Glutamatergic neuron (in vitro differentiated cells): ENCODE measurements at places on chromosomes 2 and 18.

- DNase-seq: no peak
These were observed 164.9 kb downstream of the CCDC148 start for GRCh38 chr2:158291544-158292180.

- peak; percentile 13 for DNase-seq
These were observed 118.9 kb downstream of the PXDN start for GRCh38 chr2:1625281-1626001.

- DNase-seq: no peak
These were observed 13.0 kb downstream of the VIL1 start for GRCh38 chr2:218431878-218432277.

GRCh38 chr2:218071218-218071937 is 2.3 kb downstream of the RUFY4 start:
- DNase-seq: no peak

- no peak for DNase-seq
These were observed 30.0 kb downstream of the MYO7B start for GRCh38 chr2:127565261-127566138.

- no peak for DNase-seq
These were observed 139.6 kb upstream of the MYCN start for GRCh38 chr2:15800495-15801329.

GRCh38 chr2:31332521-31332920 is 82.0 kb downstream of the XDH start:
- DNase-seq: no peak

DNA sequence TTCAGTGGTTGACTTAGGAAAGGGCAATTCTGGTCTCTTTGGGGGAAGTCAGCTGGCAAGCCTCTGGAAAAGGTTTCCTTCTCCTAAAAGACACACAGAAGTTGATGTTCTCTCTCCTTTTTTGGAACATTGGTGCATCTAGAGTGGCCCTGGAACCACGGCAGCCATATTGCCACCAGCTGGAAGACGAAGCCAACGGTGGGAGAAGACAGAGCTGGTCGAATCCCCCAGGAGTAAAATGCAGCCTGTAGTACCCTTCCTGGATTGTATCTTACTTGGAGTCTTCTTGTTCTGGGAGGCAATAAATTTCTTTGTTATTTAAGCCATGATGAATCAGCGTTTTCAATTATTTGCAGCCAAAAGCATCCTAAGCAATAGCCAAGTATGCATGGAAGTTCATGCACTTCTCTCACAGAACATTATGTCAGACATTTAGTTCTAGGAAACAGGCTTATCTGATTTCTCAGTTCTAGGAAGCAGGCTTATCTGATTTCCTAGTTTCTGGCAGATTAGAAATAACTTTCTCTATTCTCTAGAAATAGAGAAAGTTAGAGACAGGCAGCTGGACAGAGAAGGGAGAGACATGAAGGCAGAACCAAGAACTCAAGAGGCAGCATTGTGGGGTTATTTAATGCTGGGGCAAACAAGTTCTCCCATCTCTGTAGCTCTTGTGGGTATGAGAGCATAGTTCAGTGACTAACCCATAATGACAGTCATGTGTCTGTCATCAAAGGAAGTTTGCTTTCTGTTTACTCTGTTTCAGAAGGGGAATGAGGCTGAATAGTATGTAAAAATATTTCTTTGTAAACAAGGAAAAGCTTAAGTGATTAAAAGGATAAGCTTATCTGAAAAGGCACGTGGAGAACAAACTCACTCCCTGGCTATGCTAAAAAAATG is 40.5 kb upstream of the NABP1 start:
- DNase-seq: no peak

DNA sequence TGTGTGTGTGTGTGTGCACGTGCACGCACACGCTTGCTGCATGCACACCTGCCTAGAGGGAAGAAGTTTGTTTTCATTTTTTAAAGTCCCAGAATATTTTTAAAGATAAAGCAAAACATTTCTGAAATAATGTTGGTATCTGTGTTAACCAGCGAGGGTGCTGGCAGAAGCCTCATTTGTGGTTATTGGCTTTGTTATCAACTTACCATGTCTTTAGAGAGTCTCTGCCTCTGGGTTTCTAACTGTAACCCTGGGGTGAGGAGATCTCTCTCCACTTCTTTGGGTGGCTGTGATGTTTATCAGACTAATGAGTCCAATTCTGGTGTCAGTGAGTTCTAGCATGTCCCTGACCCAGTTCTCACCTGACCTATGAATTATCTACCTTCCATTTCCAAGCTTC is 927.6 kb upstream of the FANCL start:
- DNase-seq: no peak
